ENCODE measurements at places on chromosomes 7 and 10.

DNA sequence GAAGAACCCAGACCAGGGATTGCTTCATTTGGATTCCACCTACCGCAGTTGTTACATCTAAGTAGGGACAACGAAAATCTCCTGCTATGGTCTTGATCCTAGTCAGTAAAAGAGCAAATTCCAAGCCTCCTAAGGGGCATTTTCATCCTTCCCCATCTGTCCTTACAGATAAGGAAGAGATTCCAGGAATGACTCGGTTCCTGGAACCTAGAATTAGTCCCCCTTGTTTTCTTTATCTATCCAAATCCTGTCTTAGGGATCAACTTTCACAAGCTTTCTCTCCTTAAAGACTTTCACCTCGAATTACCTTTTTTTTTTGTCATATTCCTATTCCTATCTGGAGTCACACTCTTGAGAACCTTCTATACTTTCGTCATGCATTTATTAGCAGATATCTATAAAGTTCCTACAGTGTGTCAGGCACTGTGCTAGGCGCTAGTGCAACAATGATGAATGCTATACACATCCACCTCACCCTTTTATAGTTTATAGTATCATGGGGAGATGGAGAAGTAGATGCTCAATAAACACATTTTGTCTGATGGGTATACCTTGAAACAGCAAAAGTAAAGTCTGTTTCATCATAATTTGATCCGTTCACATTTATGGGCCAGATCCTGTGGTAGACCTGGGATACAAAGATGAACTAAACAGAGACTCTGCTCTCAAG is 39.2 kb downstream of the LAMB4 start:
- DNase-seq: no peak

DNA sequence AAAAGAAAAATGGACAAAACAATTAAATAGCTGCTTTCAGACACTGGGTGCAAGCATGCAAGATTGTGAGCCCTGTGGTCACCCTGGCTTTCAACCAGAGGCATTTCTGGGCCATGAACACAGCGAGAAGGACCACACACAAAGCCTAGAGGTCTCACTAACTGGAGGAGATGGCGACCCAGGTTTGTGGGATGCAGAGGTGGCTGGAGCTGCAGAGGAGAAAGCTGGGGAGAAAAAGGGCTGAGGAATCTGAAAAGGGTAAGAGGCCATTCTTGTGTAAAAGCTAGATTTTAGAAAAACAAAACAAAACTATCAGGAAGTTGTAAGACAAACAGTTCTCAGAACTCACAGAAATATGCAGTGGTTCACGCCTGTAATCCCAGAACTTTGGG is 30.1 kb upstream of the PTPRN2 start:
- no peak for DNase-seq

GRCh38 chr10:24483701-24484100 is 240.0 kb downstream of the ARHGAP21 start:
- no peak for DNase-seq

- DNase-seq: peak; percentile 31
These were observed 379.4 kb downstream of the GALNT17 start for GRCh38 chr7:71511361-71511807.

DNA sequence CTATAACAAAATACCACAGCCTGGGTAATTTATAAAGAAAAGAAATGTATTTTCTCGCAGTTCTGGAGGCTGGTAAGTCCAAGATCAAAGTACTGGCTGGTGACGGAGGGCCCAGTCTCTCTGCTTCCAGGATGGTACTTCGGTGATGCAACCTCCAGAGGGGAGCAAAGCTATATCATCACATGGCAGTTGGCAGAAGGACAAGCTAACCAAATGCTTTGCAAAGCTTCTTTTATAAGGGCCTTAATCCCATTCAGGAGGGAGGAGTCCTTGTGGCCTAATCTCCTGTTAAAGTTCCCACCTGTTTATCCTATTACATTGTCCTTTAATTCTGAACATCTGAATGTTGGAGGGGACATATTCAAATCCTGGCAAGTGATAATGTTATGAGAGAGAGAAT is 134.1 kb upstream of the SP4 start:
- no peak for DNase-seq

DNA sequence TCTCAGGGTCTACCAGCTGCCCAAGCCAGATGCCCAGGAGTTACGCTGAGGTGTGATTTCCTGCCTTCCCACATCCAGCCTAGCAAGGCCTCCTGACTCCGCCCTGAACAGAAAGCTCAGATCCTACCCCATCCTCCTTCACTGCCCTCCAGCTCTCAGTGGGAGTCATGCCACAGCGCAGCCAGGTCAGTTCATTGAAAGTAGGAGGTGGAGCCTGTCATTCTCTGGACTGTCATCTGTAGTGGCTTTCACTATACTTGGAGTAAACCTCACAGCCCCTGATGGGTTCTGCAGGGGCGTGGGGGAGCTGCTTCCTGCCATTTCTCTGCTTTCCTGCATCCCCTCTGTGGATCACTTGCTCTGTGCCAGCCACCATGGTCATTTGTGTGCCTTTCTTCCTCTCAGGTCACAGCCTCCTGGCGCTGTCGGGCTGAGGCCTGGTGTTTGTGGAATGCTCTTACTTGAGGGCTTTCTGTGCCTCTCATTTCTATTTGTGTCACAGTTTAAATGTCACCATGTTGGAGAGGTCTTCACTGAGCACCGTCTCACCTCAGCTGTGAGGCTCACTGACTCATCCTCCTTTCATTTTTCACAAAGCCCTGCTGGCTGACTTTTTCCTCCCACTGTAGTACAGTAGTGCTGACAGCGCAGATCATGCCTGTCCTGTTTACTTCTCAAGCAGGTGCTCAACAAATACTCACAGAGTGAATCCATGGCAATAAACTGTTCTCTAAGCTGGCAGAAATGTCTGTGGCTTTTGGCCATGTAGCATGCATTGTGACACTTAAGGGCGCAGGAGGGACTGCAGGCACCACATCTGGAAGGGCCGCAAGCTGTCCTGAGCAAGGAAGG is 61.0 kb upstream of the TMEM248 start:
- no peak for DNase-seq

GRCh38 chr7:114364151-114364550 is 50.5 kb upstream of the FOXP2 start:
- DNase-seq: no peak

GRCh38 chr10:1569208-1569607 is 168.1 kb downstream of the ADARB2 start:
- no peak for DNase-seq

DNA sequence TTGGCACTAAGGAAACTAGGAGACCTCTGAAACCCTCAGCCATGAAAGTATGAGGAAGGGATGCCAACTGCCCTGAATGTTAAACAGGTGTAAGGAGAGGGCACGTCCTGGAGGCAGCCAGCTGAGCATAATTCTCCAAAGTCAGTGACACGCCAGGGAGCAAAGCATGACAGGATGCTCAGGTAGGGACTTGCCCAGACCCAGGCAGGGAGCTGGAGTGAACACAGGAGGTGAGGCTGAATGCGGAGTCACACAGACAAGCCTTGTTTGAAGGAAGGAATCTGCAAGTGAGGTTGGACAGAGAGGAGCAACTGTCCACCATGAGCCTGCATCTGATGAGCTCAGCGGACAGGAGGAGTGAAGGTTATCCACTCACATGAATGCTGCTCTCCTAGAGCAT is 41.5 kb downstream of the KLRG2 start:
- DNase-seq: peak; percentile 82

DNA sequence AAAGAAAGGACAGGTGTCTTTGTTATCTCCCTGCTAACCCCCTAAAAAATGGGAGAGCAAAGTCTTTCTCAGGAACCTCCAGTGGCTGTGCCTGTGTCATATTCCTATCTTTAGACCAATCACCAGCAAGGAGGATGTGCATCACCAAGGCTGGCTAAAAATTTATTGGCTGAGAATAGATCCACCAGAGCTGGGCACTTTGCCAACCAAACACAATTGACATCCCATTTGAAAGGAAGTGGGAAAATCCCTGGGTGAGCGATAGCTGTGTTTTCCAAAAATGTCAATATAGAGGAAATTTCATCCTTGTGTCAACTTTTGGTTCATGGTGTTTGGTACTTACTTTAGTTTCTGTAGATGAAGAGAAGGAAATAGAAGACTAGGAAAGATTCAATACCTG is 13.1 kb upstream of the GPR141 start:
- peak; percentile 29 for DNase-seq

- peak; percentile 45 for DNase-seq
These were observed 674.4 kb downstream of the PHTF2 start for GRCh38 chr7:78473021-78473420.

DNA sequence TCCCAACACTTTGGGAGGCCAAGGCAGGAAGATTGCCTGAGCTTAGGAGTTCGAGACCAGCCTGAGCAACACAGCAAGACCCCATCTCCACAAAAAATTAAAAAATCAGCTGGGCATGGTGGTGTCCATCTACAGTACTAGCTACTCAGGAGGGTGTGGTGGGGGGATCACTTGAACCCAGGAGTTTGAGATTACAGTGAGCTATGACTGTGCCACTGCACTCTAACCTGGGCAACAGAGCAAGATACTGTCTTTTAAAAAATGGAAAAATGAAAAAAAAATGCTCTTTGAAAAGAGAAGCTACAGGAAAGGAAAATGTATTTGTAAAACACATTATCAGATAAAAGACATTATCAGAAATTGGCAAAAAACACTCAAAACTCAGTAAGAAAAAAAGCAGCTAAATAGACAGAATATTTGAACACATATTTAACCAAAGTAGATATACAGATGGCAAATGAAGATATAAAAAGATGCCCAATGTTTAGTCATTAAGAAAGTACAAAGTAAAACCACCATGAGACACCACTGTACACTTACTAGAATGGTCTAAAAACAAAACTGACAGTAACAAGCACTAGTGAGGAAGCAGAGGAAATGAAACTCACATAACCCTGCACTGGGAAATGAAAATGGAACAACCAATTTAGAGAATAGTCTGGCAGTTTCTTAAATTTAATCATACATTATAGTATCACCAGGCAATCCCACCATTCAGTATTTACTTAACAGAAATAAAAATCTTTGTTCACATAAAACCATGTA is 40.5 kb downstream of the NRBF2 start:
- no peak for DNase-seq

- DNase-seq: no peak
These were observed 86.5 kb upstream of the CELF2 start for GRCh38 chr10:10930979-10931743.

DNA sequence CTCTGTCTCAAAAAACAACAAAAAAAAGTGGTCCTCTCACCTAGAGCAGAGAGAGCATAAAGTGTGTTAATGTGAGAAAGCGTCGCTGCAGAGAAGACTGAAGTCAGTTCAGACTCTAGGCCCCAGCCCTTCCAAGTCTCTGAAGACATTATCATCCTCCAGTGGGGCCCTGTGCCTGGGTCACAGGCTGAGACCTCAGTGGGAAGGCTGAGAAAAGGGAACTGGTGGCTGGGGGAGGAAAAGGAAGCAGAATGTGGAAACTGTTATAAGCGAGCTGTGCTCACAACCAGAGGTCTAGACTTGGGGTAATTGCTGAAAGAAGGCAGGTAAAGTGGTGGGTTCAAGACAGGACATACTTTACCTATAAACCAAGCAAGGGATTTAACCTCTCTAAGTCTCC is 4.9 kb upstream of the RRP12 start:
- DNase-seq: no peak

DNA sequence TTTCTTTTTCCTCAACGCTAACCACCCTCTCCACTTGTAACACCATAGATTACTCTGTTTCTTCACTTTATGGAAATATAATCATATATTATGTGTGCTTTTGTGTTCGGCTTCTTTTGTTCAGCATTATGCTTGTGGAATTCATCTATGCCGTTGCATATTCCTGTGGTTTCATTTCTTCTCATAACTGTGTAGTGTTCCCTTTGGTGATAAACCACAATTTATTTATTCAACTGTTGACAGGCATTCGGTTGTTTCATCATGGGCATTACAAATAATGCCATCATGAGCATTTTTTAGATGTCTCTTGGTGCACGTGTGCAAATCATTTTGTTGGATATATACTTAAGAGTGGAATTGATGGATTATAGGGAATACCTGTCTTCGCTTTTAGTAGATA is 12.1 kb downstream of the AVL9 start:
- no peak for DNase-seq

DNA sequence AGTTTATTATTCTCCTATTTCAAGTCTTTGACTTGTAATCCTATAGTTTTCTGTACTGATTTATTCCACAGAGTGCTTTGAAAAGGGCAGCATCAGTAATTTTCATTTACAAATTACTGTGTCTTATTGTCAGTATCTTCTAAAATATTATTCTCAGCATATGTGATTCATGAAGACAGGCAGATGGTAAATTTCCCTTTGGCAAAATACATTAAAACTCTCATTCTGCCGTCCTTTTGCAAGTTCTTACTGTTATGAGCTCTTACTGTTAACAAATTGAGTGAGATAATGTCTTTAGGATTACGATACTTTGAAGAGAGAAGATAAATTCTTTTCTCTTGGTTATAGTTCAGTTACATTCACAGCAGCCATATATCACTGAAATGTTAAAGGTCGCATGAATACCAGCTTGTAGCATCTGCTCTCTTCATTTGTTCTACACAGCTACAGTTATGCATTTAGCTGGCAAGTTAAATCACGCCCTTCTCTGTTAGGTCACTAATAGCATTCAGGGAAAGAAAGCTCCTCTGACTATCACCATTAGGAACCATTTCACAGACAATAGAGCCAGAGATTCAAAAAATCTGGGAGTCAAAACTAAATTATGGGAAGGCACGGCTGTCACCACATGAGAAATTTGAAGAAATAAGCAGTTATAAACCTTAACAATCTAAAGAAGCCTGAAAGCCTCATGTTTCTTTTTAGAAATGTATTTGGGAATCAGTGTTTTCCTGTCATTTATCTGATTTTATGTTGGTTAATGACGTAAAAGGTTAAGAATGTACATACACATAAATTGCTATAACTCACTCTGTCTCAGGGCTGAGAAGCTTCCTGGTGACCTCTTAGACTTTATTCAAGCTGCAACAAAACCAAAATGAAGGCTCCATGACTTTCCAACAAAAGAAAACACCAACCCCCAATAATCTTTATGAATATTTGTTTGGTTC is 109.6 kb upstream of the SP4 start:
- DNase-seq: no peak

DNA sequence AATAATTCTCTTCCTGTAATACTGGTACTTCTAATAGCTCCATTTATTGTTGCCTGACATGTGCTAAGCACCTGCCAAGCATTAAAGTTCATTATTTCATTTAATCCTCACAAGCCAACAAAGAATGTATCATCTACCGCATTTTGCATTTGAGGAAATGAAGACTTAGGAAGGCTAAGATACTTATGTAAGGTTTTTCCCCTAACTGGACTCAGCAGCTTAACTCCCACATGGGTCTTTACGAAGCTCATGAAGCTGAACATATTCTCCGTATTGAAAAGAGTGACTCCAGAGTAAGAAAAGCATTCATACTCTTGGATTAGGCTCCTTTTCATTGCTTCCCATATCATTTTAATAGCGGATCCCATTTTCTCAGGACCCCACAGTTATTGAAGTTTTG is 155.7 kb upstream of the TMEM72 start:
- no peak for DNase-seq

Data from NCI-H2171 treated with DMSO at 0.1 percent for 48 hours (cell line).